K562 (cell line): ENCODE measurements at places on chromosomes 3 and 15.

GRCh38 chr15:39581793-39582285 is 960 bp downstream of the THBS1 start:
- DNase-seq = peak; percentile 18

DNA sequence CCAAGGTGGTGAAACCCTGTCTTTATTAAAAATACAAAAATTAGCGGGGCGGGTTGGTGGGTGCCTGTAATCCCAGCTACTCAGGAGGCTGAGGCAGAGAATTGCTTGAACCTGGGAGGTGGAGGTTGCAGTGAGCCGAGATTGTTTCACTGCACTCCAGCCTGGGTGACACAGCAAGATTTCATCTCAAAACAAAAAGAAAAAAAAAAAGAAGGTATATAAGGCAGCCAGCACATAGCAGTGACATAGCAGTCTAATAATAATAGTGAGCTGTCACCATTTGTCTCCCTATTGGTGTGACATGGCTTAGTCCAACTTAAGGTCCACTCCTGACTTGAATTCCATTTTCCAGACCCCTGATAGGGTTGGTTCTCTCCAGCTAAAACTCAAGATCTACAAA is 8.8 kb upstream of the LACTB start:
- no peak for DNase-seq

DNA sequence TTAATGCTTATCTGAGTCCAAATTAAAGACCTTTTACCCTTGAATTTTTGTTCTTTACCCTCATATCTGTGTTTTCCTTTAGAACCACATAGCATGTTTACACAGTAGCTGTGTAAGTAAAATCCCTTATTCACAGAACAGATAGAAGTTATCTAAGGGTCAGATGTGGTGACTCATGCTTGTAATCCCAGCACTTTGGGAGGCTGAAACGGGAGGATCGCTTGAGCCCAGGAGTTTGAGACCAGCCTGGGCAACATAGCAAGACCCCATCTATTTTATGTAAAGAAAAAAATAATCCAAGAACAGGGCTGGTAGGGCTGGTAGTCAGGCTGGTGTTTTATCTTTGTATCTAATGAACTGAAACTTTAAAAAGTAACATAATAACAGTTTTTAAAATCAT is 23.2 kb downstream of the NXPE3 start:
- DNase-seq = no peak

GRCh38 chr3:51099794-51100535 is 285.1 kb upstream of the MANF start:
- peak; percentile 26 for DNase-seq

- no peak for DNase-seq
These were observed 62.7 kb upstream of the TFRC start for GRCh38 chr3:196144383-196145105.

- DNase-seq = no peak
These were observed 174.6 kb downstream of the ANXA2 start for GRCh38 chr15:60223176-60223575.

DNA sequence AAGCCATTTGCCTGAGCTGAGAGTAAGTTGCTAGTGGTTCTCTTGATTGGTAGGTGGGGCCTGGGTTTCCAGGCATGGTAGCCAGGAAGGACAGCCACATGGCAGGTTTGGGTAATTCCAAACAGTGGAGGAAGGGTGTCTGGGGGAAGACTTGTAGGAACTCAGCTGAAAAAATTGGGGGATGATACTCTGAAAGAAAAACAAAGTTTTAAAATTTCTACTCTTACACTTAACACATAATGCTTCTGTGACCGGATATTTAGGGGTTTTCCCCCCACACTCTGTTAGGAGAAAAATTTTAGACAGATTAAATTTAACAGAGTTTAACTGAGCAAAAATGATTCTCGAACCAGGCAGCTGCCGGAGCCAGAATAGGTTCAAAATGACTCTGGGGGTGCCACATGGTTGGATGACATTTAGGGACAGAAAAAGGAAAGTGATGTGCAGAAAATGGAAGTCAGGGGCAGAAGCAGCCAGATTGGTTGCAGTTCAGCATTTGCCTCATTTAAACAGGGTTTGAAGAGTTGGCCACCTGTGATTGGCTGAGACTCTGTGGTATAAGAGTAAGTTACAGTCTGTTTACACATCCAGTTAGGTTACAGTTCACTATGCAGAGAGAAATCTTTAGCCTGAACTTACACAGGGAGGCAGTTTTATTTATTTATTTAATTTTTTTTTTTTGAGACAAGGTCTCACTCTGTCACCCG is 8.1 kb downstream of the B2M start:
- DNase-seq = peak; percentile 13

DNA sequence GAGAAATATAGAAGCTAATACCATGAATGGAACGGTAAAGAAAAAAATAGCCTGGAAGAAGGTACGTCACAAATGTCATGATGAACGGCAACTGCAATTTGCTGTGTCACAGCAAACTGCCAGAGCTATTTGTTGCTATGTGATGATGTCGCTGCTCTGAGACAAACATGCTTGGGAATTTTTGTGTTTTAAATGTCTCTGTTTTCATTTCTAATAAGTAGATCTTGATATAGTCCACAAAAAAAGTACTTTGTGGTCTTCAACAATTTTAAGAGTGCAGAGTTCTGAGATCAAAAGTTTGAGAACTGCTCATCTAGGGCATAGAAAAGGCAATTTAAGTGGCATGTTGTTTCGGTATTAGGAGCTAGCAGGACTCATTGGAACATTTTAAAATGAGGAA is 4.3 kb upstream of the NR1D2 start:
- DNase-seq = peak; percentile 76

- DNase-seq = no peak
These were observed 192.2 kb downstream of the SUCLG2 start for GRCh38 chr3:67462187-67462586.

DNA sequence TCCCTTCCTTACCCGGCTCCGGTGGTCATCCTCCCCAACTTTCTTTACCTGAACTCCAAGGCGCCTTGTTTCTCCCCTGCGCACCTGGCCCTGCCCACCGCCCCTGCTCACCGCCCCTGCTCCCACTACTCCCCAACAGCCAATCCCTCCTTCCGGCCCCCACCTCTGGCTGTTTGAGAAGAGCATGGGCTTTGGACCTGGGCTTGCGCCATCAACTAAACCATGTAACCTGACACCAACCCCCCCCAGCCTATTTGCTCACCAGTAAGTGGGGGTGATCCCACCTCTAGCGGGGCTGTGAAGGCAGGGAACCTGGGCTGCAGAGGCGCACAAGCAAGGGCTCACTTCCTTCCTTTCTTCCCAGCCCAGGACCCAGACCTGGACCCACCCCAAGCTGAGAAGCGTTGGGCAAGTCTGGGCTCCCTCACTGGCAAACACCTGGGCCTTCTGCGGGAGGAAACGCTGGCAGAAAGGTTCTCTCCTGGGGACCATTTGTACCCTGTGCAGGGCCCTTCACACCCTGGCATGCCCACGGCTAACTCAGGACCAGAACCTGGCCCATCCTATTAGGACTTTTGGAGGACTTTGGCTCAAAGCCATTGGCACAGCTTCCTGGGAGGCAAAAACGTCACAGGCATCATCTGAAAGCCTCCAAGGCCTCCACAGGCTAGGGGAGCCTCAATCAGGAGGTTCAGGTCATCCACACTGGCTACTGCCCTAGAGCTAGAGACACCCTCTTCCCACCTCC is at the start of gene PLXNB1:
PLXNB1 (minus strand) TSS at position 127 of the 748 bp plus-strand sequence. CDS start 5,475 bp downstream, outside the sequence.
- peak; percentile 69 for DNase-seq

DNA sequence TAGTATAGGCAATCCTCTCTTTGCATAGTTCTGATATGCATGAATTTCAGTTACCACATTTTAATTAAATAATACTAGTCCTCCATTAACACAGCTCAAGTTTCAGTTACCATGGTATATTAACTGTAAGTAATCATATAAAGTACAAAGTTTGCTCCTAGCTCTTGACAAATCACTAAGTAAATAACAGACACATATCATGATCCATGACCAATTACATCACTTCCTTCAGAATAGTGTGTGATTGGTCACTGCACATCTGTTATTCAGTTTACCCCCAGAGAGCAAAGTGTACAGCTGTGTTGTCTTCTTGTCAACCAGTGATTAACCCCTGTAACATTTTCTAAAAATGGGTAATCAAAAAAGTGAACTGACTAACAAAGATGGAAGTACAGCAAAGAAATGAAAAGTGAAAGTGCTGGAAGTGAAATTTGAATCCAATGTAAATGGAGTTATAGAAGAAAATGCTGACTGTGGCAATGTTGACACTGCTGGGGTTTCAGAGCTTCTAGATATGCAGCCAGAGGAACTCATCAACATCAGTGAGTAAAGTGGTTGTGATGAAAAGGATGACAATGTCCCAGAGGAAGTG is 30.2 kb upstream of the LEKR1 start:
- DNase-seq = no peak

GRCh38 chr15:70037292-70037640 is 60.5 kb downstream of the TLE3 start:
- DNase-seq = no peak

DNA sequence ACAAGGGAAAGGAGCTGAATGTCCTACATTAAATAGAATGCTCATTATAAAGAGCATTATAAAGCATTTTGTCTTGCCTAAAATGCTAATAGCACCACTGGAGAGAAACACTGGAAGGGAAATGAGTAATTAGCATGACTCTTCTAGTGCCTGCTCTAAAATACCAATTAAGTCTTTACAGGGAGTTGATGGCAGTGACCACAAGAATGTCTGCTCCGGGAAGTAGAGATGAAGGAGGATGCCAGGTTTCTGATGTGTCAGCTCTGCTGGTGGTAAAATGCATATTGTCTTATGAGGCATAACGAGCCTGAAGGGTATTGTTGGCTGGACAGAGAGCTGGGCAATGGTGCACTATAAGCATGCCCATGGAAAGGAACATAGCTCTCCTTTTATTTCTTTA is 49.5 kb downstream of the MYLK start:
- no peak for DNase-seq
